ENCODE measurements at places on chromosomes 11 and 22. TPM values are rescaled to one million over a fixed set of nuclear protein-coding genes. Genes with fewer than 3 reads are reported as not detected.

DNA sequence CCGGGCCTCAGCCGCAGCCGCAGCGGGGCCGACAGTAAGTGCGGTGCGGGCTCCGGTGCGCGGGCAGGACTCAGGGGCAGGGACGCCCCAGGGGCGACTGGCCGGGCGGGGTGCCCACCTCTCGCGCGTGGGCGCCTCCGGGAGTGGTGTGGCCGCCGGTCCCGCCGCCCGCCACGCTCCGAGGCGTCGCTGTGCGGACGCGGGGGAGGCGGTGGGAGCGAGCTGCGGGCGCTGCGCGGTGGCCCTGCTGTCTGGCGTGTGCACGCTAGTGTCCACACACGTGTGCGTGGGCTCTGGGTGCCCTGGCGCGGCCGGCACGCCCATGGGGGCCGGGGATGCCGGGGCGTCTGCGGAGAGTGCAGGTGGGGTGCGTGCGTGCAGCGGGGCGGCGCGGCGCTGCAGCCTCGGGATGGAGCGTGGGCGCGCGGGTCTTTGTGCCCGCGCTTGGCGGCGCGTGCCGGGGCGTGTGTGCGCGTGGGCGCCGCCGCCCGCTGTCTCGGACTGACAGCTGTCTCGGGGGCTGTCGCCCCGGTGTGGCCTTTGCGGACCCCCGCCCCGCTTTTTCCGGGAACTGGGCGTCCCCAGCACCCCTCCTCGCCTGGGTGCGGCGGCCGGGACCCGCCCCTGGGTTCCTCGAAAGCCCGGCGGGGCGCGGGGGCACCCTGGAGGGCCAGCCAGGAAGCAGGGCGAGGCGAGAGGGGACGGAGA is 804 bp downstream of the KCNK4 start:
- H3K27me3 ChIP-seq, result peaks cover 26% of the 10 kb centered on the region
- no peak overlapping the region for H3K27ac ChIP-seq
- H3K4me1 ChIP-seq, result no peaks in the 10 kb centered on the region
- H3K36me3 ChIP-seq, result peaks cover 6% of the 10 kb centered on the region
- ATAC-seq, result peak; percentile 40

- peaks cover 70% of the 10 kb centered on the region for H3K36me3 ChIP-seq
- no peaks in the 10 kb centered on the region for H3K4me1 ChIP-seq
- ATAC-seq, result no peak
- H3K4me3 ChIP-seq, result no peak overlapping the region
- no peak overlapping the region for H3K27ac ChIP-seq
Observed at GRCh38 chr11:17972987-17973386, 39.9 kb downstream of the SERGEF start.

DNA sequence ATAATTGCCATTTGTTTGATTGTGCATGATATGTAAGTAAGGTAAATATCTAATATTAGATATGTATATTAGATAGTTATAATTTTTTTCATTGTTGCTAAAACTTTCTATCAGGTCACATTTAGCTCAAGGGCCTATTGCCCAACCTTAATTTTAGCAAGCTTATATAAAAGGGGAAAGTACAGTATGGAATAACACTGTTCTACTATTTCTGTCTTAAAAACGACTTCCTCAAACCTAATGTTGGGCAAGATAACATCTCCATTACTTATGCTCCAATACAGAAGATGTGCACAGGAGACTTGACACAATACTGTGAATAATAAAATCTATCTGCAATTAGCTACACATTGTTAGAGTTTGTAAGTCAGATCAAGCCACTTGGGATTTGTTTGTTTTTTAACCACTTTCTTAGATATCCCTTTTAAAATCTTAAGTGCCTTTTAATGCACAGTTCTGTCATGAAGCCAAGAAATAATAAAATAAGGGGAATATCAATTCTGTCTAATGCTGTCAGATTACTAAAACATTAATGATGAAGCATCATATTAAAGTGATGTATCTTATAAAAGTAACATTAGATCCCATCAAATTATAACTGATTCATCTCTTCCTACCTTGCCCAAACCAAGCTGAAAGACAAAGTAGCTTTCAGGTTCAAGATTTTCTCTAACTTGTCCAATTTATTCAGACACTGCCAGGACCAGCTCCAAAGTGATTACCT is 98.1 kb downstream of the SIK3 start:
- peaks cover 56% of the 10 kb centered on the region for H3K4me1 ChIP-seq
- no peak overlapping the region for H3K27ac ChIP-seq

GRCh38 chr11:133181066-133181465 is 351.2 kb downstream of the OPCML start:
- H3K4me1 ChIP-seq, result no peaks in the 10 kb centered on the region
- H3K27me3 ChIP-seq, result peaks cover 9% of the 10 kb centered on the region
- no peak overlapping the region for H3K4me3 ChIP-seq
- H3K27ac ChIP-seq, result no peak overlapping the region
- no peak for ATAC-seq

- no peaks in the 10 kb centered on the region for H3K27me3 ChIP-seq
- ATAC-seq, result no peak
- H3K4me1 ChIP-seq, result no peaks in the 10 kb centered on the region
- H3K4me3 ChIP-seq, result no peak overlapping the region
Observed at GRCh38 chr11:7031471-7031871, 11.2 kb downstream of the NLRP14 start.

DNA sequence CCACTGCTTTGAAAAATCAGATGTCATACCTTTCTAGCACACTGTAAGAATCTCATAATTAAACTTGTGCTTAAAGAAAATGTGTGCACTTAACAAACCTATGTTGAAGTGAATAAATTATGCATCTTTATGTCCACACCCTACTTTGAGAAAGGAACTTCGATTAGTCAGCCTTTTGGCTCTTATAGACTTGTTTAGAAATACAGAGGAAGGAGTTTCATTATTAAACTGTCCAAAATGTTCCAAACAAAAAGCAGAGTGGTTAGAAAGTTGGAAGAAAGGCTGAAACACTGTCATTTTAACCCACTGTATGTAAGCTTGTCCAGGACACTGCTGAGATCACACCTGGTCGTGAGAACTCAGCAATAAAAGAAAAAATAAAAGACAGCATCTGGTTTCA is 863.2 kb upstream of the CHORDC1 start:
- no peak overlapping the region for H3K4me3 ChIP-seq
- H3K4me1 ChIP-seq, result no peaks in the 10 kb centered on the region
- no peak overlapping the region for H3K27ac ChIP-seq
- H3K27me3 ChIP-seq, result no peaks in the 10 kb centered on the region
- no peaks in the 10 kb centered on the region for H3K36me3 ChIP-seq

- H3K4me3 ChIP-seq, result no peak overlapping the region
- no peak overlapping the region for H3K27ac ChIP-seq
- H3K27me3 ChIP-seq, result peaks cover 47% of the 10 kb centered on the region
- H3K4me1 ChIP-seq, result no peaks in the 10 kb centered on the region
Observed at GRCh38 chr11:33907421-33907820, 15.5 kb upstream of the LMO2 start.

- ATAC-seq, result no peak
- H3K27me3 ChIP-seq, result peaks cover 10% of the 10 kb centered on the region
- H3K4me3 ChIP-seq, result no peak overlapping the region
- H3K4me1 ChIP-seq, result no peaks in the 10 kb centered on the region
Observed at GRCh38 chr11:131811383-131811782, 441.0 kb downstream of the NTM start.

GRCh38 chr11:121654843-121655536 is 202.2 kb upstream of the SORL1-AS1 start:
- peaks cover 16% of the 10 kb centered on the region for H3K4me1 ChIP-seq
- no peaks in the 10 kb centered on the region for H3K27me3 ChIP-seq
- peak overlapping the region; percentile 87 for H3K4me3 ChIP-seq

DNA sequence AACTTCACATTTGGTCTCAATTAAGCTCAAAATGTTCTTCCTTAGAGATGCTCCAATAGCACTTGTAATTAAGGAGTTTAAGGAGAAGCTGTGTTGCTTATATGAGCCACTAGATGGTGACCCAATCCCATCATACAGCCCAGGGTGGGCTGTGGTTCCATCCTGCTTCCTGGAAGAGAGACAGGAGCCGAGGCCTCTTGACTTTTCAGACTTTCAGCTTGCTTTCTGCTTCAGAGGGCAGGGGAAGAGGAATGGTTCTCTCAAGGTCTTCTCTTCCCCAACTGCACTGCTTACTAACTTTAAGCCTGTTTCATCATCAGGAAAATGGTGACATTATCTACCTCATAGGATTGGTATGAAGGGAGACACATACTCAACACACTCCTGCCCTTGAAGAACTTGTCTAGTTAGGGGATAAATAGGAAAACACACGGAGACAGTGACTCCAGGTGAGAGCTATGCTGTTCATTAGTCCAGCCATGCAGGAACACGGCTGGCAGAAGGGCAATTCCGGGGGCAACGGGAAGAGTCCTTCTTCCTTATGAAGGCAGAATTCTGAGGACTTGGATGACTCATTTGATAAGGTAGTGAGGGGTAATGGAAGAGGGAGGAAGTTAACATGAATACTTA is 20.1 kb downstream of the TMEM218 start:
- H3K4me1 ChIP-seq, result no peaks in the 10 kb centered on the region
- H3K27ac ChIP-seq, result no peak overlapping the region
- H3K36me3 ChIP-seq, result peaks cover 14% of the 10 kb centered on the region
- H3K4me3 ChIP-seq, result no peak overlapping the region
- no peaks in the 10 kb centered on the region for H3K27me3 ChIP-seq

DNA sequence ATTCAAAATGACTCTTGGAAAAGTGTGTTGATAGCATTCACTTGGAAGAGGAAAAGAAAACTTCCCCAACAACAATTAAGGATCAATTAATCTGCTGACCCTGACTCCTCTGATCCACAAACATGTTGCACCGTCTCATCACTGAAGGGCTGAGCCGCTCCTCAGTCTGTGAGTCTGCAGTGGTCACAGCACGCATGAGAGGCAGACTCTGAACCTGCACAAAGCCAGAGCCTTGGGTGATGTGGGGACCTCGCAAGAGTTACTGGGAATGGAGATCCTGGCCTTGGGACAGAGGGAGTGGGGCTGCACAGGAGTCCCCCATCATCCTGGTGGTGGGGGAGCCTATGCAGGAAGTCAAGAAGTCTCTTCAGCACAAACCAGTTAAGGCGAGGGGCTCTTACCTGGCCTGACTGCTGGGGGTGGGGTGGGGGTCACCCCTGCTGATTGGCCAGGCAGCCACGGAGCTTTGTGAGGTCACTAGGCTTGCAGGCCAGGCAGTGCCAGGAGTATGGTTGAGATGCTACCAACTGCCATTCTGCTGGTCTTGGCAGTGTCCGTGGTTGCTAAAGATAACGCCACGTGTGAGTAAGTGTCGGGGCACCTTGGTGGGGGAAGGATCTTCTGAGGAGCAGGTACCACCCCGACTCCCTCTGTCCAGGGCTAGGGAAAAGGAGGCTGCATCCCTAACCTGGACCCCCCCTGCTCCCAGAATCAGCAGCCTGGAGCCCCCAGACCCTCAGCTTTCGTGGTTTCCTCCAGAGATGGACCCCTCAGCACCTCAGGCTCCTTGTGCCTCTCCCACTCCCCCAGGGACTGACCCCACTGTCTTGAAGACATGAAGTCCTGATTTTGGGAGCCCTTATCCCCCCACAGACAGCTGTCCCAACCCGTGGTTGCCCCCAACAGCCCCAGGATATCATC is at the start of gene ACR:
Gene ACR (plus strand): TSS at position 477 of the 921 bp plus-strand sequence. CDS start 32 bp downstream, at position 509.
- peaks cover 4% of the 10 kb centered on the region for H3K27me3 ChIP-seq
- no peak within 1 kb of the TSS for H3K4me3 ChIP-seq
- H3K27ac ChIP-seq, result no peak within 1 kb of the TSS
- H3K4me1 ChIP-seq, result no peaks in the 10 kb centered on the region
- ATAC-seq, result no peak

- peak; percentile 60 for ATAC-seq
- H3K27ac ChIP-seq, result no peak overlapping the region
- H3K27me3 ChIP-seq, result no peaks in the 10 kb centered on the region
- H3K36me3 ChIP-seq, result no peaks in the 10 kb centered on the region
- no peaks in the 10 kb centered on the region for H3K4me1 ChIP-seq
Observed at GRCh38 chr11:76918941-76919386, 58.2 kb downstream of the ACER3 start.

DNA sequence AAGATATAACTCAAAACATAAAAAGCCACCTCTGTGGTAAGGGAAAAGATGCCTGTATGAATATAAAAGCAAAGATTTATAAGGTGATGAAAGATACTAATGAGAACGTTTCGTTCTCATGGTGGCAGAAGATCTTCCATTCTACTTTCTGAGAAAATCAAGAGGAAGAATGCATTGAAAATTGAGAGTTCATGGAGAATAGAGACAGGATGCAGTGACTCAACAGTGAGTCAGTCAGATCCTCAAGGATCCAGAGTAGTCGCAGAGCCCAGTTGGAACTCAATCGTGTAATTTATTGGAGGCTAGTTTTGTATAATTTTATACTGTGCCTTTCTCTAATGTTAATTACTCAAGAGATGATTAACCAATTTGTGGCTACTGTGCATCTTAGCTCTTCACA is 73.3 kb downstream of the ENTHD1 start:
- H3K4me3 ChIP-seq, result no peak overlapping the region
- H3K27ac ChIP-seq, result no peak overlapping the region
- no peaks in the 10 kb centered on the region for H3K36me3 ChIP-seq
- no peaks in the 10 kb centered on the region for H3K27me3 ChIP-seq
- no peaks in the 10 kb centered on the region for H3K4me1 ChIP-seq
- ATAC-seq, result no peak

DNA sequence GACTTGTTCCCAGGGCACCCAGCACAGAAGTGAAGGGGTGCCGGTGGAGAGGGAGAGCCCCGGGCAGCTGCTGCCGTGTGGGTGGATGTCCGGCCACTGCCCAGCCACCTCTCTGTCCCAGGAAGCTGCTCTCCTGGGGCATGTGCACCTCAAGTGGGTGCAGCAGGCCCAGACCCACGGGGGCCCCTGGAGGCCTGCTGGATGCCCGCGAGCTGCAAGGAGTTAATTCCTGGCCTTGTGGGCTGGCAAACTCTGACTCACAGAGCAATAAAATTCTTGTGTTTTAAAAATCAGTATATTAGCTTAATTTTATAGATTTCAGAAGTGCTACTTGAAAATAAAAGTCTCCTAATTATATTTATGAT is 37.4 kb upstream of the KCNQ1OT1 start:
- H3K36me3 ChIP-seq, result no peaks in the 10 kb centered on the region
- H3K4me3 ChIP-seq, result no peak overlapping the region
- H3K27ac ChIP-seq, result no peak overlapping the region
- ATAC-seq, result no peak
- H3K4me1 ChIP-seq, result no peaks in the 10 kb centered on the region

DNA sequence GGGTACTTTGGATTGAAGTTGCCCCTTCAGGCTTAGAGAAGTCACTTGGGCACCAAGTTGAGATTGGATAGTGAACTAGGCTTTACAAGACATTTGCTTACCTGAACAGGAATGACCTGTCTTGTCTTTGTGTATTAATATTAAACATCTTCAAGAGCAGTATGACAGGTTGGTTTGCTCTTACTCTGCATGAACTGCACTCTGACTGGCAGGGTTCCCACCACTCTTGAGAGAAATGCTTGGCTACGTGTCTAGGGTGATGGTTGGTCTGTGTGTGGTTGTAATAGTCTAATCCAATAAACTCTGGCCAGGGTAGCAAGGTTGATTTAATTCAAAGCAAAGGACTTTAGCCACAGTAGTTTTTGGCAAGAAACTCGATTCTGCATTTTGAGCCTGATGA is 20.1 kb upstream of the SPTBN2 start:
- H3K36me3 ChIP-seq, result no peaks in the 10 kb centered on the region
- no peaks in the 10 kb centered on the region for H3K4me1 ChIP-seq
- no peak for ATAC-seq
- H3K27me3 ChIP-seq, result no peaks in the 10 kb centered on the region
- H3K4me3 ChIP-seq, result no peak overlapping the region

EXPH5 gene
- total RNA-seq, result 2.4 TPM

MS4A6E gene
- not detected for total RNA-seq

RIMBP3B gene
- total RNA-seq, result 0.13 TPM

OR5AL1 gene
- not detected for total RNA-seq

C11orf16 gene
- not detected for total RNA-seq

IFITM10 gene
- 0.42 TPM for total RNA-seq
